ENCODE measurements at places on chromosomes 16 and 17.

GRCh38 chr16:359871-360697 lies 7.6 kb upstream of the AXIN1 start:
- no peaks in the 10 kb centered on the region for H3K4me1 ChIP-seq
- H3K27me3 ChIP-seq: no peaks in the 10 kb centered on the region
- no peak overlapping the region for H3K27ac ChIP-seq
- no peaks in the 10 kb centered on the region for H3K36me3 ChIP-seq

DNA sequence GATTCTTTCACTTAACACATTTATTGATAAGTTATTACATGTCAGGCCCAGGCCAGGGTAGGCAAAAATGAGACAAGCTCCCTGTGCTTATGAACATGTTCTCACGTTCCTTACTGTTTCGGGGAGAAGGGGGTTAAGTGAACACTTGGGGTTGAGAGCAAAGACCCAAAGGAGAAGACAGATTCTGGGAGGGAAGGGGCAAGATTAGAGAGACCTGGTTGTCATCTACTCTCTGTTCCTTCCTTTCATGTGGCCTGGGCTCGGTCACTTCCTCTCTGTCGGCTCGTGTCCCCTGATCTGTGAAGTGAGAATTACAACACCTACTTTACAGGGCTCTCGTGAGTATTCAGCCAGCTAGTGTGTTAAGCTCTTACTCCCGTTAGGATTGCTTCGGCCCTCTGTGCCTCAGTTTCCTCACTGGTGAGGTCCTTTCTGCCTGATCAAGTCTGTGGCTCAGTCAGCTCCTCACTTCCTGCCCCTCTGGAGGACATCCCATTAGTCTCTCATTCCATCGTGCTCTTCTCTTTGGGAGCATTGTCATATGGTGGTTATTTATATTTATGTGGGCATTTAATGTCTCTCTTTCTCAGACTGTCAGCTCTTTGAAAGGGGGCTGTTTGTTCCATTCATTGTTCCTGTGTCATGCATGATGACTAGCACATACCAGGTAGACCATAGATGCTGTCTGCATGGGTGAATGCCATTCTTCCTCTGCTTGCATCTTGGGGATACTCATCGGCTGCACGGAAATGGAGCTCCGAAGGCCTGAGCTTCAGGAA lies 38.9 kb downstream of the PLCG2 start:
- DNase-seq: no peak
- H3K36me3 ChIP-seq: no peaks in the 10 kb centered on the region
- H3K4me3 ChIP-seq: no peak overlapping the region

DNA sequence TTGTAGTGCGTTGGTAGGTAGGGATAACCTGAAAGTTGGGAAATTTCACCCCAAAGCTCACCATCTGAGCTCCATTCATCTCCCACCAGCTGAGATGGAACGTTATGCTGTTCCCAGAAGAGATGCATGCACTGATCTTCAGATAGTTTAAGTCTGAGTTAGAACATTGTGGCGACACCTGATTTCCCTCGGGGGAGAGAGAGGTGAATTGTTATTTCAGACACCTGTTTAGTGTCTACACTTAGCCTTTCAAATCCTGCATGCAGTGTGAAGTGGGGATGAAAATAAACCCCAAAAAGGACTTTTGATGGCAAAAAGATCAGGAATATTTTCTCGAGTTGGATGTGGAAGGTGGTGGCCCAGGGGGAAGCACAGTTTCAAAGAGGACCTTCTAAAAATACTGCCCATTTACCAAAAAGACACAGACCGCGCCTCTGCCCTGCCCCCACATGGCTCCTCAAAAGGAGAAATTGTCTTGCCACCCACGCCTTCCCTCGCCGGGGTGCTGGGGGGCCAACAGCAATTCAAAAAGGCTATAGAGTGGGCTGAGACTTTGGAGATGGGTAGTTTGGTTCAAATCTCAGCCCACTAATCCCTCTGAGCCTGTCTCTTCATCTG lies 11.4 kb downstream of the CIITA start:
- DNase-seq: no peak
- no peak overlapping the region for H3K4me3 ChIP-seq
- H3K36me3 ChIP-seq: no peaks in the 10 kb centered on the region
- H3K27ac ChIP-seq: no peak overlapping the region
- H3K27me3 ChIP-seq: peaks cover 57% of the 10 kb centered on the region

DNA sequence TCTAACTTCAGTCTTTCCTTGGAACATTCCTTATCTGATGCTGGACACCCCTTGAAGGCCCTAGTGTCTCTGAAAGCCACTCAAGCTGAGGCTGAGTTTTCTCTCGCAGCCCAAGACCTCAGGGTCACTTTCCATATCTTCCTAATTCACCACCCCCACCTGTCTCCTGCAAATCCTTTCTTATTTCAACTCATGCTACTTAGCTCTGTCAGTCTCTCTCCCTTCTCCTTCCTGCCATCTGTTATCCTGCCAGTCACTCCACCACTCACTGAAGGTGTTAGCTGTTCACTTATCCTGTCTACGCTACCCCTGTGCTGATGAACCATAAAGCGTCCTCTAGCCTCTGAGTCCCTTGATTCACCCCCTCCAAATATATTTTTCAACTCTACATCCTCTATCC lies 143.9 kb upstream of the SHISA6 start:
- H3K36me3 ChIP-seq: no peaks in the 10 kb centered on the region
- DNase-seq: no peak
- H3K4me3 ChIP-seq: no peak overlapping the region
- no peaks in the 10 kb centered on the region for H3K27me3 ChIP-seq

- no peaks in the 10 kb centered on the region for H3K4me1 ChIP-seq
- no peaks in the 10 kb centered on the region for H3K36me3 ChIP-seq
- H3K27ac ChIP-seq: no peak overlapping the region
- H3K4me3 ChIP-seq: no peak overlapping the region
Observed at GRCh38 chr17:10130677-10131076, 67.7 kb downstream of the GAS7 start.

GRCh38 chr16:30375864-30376263 lies 1.3 kb downstream of the MYL11 start:
- peaks cover 13% of the 10 kb centered on the region for H3K36me3 ChIP-seq
- H3K27ac ChIP-seq: no peak overlapping the region
- DNase-seq: no peak
- no peak overlapping the region for H3K4me3 ChIP-seq
- H3K27me3 ChIP-seq: no peaks in the 10 kb centered on the region

DNA sequence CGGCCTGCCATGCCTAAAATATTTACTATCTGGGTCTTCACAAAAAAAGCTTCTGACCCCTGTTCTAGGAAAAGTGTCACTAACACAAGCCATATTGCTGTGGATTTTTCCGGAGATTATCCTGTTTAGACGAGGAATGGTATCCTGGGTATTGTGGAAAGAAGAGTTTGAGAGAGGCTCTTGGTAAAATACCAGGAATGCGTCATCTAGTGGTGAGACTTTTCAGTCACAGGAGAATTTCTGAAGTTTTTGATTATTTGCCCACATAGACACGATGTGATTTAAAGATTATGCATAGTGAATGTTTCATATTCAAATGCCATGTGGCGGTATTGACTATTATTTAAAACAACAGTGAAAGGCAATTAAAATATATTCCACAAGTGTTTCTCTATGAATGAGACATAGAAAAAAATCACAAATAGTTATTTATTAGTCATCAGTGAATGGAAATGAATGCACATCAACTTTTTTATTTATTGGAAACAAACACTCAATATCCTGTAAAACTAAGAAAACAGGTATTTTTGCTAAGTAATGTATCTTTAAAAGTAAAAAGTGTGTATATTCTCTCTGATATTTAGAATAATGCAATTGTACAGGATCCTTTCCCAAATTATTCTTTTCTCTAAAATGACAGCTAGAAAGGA lies 7.8 kb downstream of the KRT28 start:
- no peaks in the 10 kb centered on the region for H3K36me3 ChIP-seq
- no peak overlapping the region for H3K27ac ChIP-seq
- peaks cover 15% of the 10 kb centered on the region for H3K27me3 ChIP-seq
- H3K4me1 ChIP-seq: no peaks in the 10 kb centered on the region
- no peak overlapping the region for H3K4me3 ChIP-seq
- DNase-seq: peak; percentile 49

- H3K27ac ChIP-seq: peak overlapping the region; percentile 85
- H3K4me3 ChIP-seq: peak overlapping the region; percentile 82
- peaks cover 24% of the 10 kb centered on the region for H3K4me1 ChIP-seq
- no peaks in the 10 kb centered on the region for H3K27me3 ChIP-seq
Observed at GRCh38 chr16:76535-77272, 1.3 kb upstream of the MPG start.

DNA sequence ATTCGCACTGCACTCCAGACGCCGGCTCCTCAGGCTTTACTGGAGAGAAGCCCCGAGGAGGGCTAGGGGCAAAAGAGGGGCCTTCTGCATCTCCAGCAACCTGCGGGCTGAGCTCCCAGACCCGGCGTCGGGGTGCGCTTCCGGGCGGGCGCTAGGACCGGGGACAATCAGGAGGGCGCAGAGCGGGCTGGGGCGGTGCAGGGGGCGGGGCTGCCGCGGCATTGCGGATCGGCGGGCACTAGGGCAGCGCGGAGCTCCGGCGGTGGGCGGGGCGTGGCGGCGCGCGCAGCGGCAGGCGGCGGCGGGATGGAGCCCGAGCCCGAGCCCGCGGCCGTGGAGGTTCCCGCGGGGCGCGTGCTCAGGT lies at the start of gene TSEN54:
Gene TSEN54, plus strand, starts transcription at position 274 of the 364 bp plus-strand sequence. Its CDS starts 33 bp downstream, at position 307.
- no peaks in the 10 kb centered on the region for H3K27me3 ChIP-seq
- peaks cover 11% of the 10 kb centered on the region for H3K4me1 ChIP-seq
- peaks cover 47% of the 10 kb centered on the region for H3K36me3 ChIP-seq
- peak; percentile 90 for DNase-seq
- H3K27ac ChIP-seq: no peak within 1 kb of the TSS
- H3K4me3 ChIP-seq: peak within 1 kb of the TSS; percentile 81

- no peak overlapping the region for H3K27ac ChIP-seq
- no peak overlapping the region for H3K4me3 ChIP-seq
- H3K36me3 ChIP-seq: no peaks in the 10 kb centered on the region
- H3K27me3 ChIP-seq: no peaks in the 10 kb centered on the region
Observed at GRCh38 chr17:16425698-16426659, 10.6 kb downstream of the TRPV2 start.

DNA sequence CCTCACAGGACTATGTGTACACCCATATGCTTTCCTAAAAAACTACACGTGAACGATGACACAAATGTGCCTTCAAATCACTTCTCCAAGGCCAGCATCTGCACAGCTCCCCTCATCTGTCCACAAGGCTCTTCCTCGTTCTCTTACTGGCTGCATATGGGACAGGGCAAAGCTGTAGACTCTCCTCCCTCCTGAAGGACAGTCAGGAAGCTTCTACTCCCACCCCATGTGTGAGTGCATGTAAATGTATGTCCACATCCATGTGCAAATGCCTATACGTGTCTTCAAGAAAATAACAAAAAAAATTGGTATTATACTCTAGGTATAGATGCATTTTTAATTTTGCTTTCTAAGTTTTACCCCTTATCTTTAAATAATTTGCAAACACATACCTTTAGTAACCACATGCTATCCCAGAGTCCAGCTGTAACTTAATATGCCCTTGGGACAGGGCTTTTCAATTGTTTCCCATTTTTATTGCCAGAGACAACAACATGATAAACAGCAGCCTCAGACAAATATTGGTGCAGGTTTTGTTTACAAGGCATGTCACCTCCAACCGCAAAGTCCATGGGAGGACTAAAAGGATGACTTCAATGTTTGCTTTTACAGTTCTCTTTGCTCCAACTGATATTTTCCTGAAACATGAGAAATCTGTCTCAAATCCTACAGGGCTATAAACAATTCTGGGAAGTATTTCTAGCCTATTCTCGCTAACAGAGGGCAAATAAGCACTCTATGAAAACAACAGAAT lies 31.6 kb upstream of the FAAP100 start:
- no peaks in the 10 kb centered on the region for H3K27me3 ChIP-seq
- H3K27ac ChIP-seq: no peak overlapping the region
- DNase-seq: no peak
- peaks cover 62% of the 10 kb centered on the region for H3K36me3 ChIP-seq

DNA sequence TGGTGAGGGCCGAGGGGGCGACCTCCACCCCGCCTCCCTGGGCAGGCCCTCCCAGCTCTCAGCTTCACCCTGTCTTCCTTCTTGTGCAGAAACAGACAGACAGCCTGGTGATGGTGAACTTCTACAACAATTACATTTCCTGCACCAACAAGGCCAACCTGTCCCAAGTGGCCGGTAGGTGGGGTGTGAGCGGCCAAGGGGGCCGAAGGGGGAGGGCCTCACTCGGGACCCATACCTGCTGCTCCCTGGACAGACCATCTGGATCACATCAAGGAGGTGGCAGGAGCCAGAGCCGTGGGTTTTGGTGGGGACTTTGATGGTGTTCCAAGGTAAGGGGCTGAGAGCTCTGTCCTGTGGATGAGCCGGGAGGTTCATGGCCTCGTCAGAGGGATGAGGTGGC lies 20.1 kb downstream of the CHMP1A start:
- H3K4me1 ChIP-seq: peaks cover 14% of the 10 kb centered on the region
- no peak overlapping the region for H3K4me3 ChIP-seq
- no peak for DNase-seq
- H3K27ac ChIP-seq: no peak overlapping the region
- no peaks in the 10 kb centered on the region for H3K36me3 ChIP-seq

GRCh38 chr16:3012246-3012645 lies 477 bp upstream of the CLDN9 start:
- no peaks in the 10 kb centered on the region for H3K36me3 ChIP-seq
- no peak overlapping the region for H3K4me3 ChIP-seq
- no peaks in the 10 kb centered on the region for H3K27me3 ChIP-seq
- no peak for DNase-seq

DNA sequence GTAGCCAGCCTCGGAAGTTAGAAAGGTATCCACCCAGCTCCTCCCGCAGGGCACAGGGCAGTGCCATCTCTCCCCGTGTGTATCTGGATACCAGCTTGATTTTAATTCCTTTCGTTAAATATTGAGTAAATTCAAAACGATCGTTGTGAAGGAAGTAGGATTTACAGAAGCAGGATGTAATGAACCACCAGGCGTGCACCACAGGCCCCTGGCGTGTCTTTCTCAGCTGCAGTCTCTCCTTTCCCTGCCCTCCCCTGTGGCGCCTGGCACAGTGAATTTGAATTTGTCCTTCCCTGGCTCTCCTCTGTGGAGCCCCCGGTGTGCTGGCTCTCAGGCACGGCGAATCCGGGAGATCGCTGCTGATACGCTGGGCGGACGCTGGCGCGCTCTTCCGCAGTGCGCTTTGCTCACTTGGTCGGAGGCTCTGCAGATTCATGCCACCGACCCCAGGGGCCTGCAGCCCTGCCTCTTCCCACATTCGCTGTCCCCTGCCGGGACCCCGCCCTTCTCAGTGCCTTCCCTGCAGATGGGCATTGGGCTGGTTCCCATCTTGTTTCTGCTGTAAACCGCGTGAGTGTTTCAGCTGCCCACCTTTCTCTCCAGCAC lies 164.6 kb downstream of the RPTOR start:
- H3K27ac ChIP-seq: no peak overlapping the region
- no peaks in the 10 kb centered on the region for H3K27me3 ChIP-seq
- H3K4me1 ChIP-seq: peaks cover 24% of the 10 kb centered on the region
- DNase-seq: no peak
- H3K36me3 ChIP-seq: peaks cover 14% of the 10 kb centered on the region

GRCh38 chr17:31480067-31480466 lies 88.6 kb downstream of the RAB11FIP4 start:
- no peak overlapping the region for H3K4me3 ChIP-seq
- no peaks in the 10 kb centered on the region for H3K36me3 ChIP-seq
- H3K27me3 ChIP-seq: peaks cover 5% of the 10 kb centered on the region
- no peak overlapping the region for H3K27ac ChIP-seq
- peaks cover 12% of the 10 kb centered on the region for H3K4me1 ChIP-seq
- no peak for DNase-seq

- H3K4me3 ChIP-seq: no peak overlapping the region
- H3K27ac ChIP-seq: no peak overlapping the region
- no peak for DNase-seq
Observed at GRCh38 chr17:80068301-80069222, 32.1 kb downstream of the CCDC40 start.
